GM03348 (cell line): ENCODE measurements at places on chromosomes 11 and 22.
A peak's percentile ranks its signal among the peaks of the same experiment; 100 is the strongest.

- no peak for DNase-seq
These were observed 442.9 kb downstream of the DYNC2H1 start for GRCh38 chr11:103552086-103552485.

- peak; percentile 46 for DNase-seq
These were observed 668 bp downstream of the MADD start for GRCh38 chr11:47270331-47271271.

DNA sequence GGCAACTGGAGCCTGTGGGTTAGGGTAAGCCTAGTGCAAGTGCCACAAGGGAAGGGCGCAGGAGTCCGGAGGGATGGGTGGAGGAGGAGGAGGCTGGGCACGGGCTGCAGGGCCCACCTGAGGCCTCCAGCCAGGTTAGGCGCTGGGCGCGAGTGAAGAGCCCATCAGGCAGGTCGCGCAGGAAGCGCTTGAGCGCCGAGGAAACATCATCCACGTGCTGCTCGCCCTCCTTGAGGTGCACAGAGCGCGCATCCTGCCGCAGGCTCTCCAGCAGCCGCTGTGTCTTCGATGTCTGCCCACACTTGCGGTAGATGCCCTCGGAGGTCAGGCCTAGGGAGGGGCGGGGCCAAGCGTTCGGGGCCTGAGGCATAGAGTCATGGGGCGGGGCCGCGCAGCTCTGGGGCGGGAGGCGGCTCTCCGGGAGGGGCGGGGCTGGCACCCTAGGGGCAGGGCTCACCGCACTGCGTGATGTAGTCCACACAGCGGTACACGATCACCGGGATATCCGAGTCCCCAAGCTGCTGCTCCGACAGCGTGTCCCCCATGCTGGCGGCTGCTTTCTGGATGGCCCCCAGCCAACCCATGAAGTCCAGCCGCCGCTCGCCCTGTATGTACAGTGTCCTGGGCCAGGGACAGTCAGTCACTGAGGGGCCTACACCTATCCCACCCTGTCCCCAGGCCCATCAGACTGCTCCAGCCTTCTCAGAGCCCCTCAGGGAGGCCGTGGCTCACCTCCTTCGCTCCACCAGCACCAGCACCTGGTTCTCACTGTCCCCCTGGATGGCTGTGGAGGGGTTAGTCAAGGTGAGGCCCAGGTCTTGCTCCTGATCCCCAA, 22.9 kb upstream of the PDE2A start:
- DNase-seq, result no peak

DNA sequence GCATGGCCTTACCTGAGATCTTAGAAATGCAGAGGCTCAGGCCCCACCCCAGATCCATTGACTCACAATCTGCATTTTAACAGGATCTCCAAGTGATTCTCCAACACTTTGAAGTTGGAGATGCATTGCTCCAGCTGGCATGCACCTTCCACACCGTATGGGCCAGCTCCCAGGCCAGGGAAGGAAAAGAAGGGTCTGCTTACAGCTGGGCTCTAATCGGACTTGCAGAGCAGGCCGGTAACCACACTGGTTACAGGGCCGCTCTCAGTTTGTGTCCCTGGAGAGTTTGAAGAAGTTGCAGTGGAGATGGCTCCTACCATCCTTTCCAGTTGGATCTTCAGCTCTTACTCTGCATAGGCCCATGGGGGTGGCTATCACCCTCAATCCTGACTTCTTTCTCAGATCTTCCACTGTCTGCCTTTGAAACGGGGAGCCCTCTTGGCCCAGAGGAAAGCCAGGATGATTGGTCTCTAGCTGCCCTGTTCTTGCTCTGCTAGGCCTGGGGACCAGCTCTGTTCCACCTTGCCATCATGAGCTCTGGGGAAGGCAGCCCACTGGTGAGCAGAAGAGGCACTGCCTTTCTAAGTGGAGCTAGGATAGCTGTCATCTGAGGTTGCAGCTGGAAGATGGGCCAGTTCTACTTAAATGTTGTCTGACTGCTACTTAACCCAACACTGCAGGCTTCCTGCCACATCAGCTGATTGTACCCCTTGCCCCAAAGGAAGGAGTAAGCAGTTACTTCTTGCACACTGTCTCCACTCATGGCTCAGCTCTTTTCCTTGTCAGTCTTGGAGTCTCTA, 105.6 kb upstream of the NAV2 start:
- DNase-seq, result no peak

DNA sequence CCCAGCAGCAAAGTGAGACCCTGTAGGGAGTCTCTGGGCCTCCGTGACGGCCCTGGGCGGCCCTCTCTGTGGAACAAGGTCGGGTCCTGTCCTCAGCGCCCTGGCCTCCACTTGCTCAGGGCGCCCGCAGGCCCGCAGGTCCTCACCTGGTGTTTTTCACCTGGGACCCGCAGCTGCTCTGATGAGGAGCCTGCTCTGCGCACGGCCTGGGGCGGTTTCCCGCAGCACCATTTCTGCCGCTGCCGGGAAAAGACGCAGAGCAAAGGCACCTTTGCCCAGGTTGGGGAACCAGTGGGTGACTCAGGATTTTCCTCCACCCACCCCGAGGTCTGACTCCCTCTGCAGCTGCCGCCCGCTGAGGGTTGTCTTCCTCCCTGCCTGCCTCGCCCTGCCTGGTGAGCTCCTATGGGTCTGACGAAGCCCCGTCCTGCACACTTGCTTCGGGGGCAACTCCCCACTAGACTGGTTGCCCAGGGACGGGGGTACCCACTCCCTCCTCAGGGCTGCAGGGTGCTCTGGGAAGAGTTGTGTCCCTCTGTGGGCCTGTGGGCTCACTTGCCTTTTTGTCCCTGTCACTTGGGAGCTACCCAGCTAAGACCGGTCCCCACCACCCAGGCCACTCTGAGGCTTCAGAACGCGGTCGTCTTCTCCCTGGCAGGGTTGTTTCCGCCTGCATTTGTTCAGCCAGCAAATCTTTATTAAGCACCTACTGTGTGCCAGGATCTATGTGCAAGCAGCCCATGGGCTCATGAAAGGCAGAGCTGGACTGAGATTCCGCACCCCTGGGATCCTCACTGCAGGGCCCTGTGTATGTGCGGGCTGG, 89.5 kb downstream of the KCNQ1 start:
- no peak for DNase-seq

GRCh38 chr22:17913801-17914347, 110.5 kb downstream of the MICAL3 start:
- DNase-seq, result no peak

DNA sequence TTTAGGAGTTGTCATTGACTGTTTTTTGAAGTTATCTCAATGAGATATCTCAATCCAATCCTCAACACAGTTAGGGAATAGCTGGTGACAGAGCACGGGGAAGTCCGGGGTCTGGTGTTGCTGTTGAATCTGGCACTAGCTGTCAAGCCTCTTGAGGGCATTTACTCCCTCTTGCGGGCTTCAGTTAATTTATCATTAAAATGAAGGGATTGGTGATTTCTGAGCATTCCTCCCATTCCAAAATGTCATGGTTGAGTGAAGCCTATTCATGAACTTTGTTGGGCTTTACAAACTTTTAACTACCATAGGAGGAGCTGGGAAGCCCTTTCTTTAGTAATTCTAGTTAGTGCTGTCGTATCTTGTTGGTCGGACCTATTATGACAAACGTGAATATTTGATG, 40.2 kb downstream of the UVRAG start:
- DNase-seq, result no peak

DNA sequence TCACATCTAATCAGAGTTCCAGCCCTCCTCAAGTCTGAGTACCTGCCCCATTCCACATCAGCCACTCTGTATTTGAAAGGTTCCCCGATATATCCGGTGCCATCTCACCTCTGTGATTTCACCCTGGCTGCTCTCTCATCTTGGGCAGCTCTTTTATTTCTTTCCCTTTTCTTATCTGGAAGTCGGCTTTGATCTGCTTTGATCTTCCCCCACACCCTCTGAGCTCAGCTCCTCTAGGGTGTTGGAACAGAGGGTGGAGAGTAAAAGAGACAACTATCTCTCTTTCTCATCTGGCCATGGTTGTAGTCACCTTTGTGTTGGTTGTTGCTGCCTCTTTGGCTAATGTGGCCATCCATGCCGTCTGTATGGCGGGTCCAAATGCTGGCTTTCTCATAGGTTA, 108.3 kb downstream of the ENTHD1 start:
- no peak for DNase-seq

DNA sequence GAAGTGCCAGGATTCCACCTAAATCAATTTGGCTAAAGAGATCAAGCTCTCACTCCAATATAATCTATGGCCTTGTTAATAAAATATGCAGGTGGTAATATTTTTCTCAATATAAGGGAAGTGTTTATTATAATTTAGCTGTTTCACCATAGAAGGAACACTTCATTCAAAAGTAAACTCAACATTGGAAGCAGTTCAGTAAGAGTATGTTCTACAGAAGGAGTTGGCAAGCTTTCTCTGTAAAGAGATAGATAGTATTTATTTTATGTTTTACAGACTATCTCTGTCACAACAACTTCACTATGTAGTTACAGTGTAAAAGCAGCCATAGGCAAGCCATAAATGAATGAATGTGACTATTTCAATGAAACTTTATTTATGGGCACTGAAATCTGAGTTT, 313.6 kb upstream of the ANO3 start:
- no peak for DNase-seq

DNA sequence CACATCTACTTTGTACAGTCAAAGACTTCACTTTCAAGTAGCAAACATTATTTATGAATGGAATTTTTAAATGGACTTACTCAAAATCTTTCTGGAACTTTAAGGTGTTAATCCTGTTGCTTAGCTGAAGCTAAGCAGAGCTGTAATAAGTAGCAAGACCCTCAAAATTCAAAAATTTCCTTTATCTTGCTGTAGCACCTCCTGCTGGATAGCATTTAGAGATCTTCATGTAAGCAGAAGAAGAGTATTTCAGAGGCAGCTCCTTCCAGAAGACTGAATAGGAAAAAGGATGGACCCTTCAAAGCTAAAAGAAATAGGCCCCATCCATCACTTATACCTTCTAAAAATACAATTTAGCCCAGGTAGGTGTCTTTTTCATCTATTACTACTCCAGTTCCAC, 3.4 kb downstream of the PHF21A start:
- DNase-seq, result no peak

- DNase-seq, result no peak
These were observed 11.8 kb downstream of the IL17REL start for GRCh38 chr22:50000587-50001387.

GRCh38 chr11:58428021-58428420, at the start of gene OR5B2:
Gene OR5B2 (minus strand): TSS chr11:58428121. CDS start chr11:58423261, 4,860 bp downstream.
- no peak for DNase-seq

- DNase-seq, result no peak
These were observed 370.3 kb downstream of the TENM4 start for GRCh38 chr11:79070518-79070917.

DNA sequence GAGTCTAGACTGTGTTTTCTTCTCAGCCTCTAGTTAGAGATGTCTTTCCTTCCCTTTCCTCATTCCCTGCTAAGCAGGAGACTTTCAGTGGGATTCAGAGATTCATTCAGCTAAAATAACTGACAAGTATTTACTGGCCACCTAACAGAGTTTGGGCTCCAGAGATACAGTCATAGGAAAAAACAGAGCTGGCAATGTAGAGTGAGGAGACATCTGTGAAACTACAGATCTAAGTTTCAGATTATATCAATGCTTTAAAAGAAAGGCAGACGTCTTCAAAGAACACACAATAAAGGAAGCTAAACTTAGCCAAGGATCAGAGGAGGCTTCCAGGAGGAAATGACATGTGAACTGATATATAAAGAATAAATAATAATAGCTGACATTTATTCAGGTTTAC, 355.6 kb upstream of the DDI1 start:
- no peak for DNase-seq

DNA sequence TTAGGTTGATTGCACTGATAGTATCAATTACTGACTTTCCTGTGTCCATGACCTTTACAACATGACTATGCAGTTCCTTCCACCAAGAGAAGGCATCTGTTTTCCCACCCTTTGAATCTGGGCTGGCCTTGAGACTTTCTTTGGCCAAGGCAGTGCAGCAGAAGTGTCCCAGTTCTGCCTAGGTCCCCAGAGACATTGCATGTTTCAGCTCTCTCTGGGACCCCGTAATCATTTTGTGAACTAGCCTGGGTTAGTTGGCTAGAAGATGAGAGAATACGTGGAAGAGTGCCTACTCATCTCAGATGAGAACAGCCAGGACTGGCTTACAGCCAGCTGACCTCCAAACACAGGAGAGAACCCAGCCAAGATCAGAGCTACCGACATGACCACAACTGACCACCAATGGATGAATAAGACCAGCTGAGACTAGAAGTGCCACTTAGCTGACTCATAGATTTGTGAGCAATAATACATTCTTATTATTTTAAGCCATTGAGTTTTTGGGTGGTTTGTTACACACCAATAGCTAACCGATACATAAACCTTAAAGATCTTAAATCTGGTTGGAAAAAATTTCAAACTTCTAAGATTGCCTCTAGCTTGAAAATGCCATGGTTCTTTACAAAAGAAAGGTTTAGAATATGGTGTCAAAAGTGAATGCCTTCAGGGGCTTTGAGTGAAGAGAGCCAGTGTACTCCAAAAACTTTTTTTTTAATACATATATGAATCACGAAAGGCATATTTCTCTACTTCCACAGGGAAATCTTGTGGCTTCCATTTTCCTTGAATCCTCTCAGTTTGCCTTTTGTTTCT, 145.2 kb downstream of the FBXO7 start:
- DNase-seq, result no peak

DNA sequence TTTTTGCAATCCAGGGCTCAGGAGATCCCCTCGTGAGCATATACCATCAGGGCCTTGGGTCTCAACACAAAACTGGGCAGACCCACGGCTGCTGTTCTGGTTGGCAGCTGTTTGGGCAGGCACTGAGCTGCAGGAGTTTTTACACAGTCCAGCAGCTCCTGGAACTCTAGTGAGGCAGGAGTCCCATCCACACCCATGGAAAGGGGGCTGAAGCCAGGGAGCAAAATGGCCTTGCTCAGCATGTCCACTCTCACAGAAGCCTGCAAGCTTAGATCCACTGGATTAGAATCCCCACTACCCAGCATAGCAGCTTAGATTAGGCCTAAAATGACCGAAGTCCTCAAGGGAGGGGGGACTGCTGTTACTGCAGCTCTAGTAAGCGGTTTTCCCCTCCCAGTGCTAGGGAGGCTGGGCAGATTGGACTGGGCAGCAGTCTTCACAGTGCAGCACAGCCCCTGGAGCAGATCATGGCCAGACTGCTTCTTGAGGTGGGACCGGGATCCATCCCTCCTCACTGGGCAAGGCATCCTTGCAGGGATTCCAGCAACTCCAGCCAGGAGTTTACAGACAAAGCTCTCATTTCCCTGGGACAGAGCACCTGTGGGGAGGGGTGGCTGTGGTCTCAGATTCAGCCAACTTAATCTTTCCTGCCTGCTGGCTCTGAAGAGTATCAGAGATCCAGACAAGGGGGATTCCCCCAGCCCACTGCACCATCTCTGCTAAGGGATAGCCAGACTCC, 36.4 kb upstream of the CARD16 start:
- DNase-seq, result no peak
